Heart left ventricle (tissue), 16 donors: ENCODE measurements at places on chromosomes 11 and 22. TPM values are rescaled to one million over a fixed set of nuclear protein-coding genes. Genes with fewer than 3 reads are reported as not detected.

The SLCO2B1 gene
- polyA plus RNA-seq, result 9.8 TPM

DNA sequence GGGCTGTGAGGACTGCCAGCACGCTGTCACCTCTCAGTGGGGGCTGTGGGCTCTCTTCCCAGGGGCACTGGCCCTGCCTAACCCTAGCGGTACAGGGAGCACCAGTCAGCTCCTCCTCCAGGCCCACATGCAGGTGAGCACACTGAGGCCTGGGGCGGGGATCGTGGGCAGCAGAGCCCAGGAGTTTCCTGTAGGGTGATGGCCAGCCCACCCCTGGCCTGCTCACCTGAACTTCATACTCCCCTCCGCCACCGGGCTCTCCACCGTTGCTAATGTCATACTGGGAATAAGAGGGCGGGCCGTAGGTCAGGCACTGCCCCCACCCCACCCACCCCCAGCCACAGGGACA is 10.0 kb upstream of the TREH start:
- DNase-seq, result peak; percentile 24

DNA sequence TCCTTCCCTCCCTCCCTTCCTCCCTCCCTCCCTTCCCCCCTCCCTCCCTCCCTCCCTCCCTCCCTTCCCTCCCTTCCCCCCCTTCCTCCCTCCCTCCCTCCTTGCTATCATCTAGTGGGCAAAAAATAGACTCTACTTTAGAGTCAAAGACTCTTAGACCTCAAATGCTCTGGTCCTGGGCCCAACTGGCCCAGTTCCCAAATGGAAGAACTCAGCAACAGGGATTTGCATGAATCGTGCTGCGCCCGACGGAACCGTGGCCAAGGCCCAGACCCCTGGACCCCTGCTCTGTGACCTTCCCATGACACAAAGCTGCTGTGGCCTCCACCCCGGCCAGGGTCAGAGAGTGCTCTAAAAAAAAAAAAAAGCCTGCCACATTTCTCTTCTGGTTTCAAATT is 97.4 kb downstream of the WNT7B start:
- peak; percentile 43 for DNase-seq

DNA sequence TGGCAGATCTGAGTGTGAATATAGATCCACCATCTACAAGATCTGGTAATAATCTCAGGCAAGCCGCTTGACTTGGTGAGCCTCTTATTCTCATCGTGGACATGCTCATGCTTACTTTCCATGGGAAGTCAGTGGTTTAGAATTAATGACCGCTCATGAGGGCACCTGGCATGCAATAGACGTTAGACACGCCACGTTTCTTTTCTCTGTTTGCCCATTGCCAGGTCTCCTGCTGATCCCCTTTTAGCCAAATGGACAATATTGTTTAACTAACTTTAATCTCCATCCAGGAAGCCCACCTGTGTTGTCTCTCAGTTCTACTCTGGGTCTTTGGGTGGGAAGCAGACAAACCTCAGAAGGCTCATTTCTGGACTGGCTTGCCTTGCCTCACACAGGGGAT is 439.1 kb downstream of the ETS1 start:
- DNase-seq, result no peak

The SEC14L6 gene
- not detected for polyA plus RNA-seq

The MRGPRX4 gene
- not detected for polyA plus RNA-seq

DNA sequence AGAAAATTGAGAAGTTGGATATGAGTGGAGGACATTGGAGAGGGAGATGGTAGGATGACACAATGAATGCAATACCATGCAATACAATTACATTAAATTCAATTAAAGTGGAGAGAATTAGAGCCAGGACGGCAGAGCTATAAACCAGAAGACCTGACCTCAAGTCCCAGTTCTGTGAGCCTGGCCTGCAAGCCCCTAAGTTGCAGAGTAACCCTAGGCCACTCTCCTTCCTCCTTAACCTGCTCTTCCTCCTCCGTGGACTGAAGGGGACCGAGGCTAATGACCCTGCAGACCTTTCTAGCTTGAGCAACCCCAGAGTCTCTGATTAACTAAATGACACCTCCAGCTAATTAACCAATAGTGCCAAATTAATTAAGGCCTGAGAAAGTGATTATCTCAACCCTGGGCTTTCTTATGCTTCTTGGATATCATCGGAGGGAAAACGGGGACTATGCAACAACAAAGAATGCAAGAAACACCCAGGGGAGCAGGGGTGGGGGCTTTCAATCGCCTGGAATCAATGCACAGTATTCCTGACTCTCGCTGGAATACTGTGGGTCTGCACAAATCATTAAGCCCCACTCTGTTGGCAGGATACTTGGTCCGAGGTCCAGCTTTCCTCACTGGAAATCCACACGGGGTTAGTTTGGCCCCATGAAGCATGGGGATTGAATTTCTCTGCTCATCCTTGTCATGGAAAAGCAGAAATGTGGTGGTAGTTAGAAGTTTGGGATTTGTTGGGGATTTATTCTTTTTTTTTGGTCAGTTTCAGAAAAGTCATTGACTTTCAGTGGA is 548.3 kb downstream of the MN1 start:
- no peak for DNase-seq

DNA sequence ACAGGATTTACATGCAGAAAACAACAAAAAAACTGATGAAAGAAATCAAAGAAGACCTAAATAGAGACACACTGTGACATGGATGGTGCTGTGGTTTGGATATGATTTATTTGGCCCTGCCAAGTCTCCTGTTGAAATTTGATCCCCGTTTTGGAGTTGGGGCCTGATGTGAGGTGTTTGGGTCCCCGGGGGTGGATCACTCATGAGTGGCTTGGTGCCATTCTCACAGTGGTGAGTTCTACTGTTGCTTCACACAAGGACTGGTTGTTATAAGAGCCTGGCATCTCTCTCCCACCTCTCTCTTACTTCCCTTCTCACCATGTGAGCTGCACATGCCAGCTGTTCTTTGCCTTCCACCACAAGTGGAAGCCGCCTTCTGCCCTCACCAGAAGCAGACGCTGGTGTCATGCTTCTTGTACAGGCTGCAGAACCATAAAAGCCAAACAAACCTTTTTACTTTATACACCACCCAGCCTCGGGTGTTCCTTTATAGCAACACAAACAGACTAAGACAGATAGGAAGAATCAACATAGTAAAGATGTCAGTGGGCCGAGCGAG is 7.8 kb upstream of the RTL6 start:
- DNase-seq, result no peak

The TRIM48 gene
- polyA plus RNA-seq, result not detected

DNA sequence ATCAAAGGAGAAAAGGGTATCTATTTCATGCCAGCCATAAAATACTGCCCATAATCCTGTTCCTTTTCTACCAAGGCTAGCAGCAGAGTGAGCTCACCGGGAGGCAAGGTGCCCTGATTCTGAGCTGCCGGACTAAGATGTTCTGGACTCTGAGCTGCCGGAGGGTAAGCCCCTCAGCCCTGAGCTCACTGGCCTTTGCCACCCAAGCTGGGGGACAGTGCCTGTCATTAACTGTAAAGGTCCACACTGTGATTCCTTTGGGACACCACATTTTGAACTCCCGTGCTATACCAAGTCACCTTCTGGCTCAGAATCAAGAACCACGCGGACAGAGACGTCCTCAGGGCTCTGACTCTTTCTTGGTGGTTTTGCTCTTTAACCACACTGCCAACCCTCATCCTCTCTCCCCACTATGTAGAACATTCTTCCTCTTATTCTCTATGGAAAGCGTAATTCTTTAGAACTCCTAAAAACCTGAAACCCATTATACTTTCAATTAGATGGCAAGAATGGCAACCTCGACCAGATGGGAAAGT is 88.4 kb upstream of the BID start:
- no peak for DNase-seq

DNA sequence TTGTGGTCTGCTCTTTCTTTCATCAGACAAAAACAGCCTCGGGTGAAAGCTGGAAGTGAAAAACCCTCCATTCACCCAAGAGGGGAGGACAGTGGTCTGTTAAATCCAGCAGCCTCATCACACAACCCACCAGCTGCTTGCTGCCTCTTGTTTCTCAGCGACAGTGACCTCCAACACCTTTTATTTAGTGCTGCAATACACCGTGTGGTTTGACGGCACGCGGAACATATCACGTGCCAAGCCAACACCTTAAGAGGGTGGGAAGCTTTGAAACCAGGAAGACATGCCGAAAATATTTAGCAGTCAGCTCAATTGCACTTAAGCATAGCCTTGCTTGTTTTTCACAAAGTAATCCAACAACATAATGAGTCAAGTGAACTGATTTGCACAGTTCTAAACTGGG is 39.8 kb upstream of the POGLUT3 start:
- DNase-seq, result no peak

DNA sequence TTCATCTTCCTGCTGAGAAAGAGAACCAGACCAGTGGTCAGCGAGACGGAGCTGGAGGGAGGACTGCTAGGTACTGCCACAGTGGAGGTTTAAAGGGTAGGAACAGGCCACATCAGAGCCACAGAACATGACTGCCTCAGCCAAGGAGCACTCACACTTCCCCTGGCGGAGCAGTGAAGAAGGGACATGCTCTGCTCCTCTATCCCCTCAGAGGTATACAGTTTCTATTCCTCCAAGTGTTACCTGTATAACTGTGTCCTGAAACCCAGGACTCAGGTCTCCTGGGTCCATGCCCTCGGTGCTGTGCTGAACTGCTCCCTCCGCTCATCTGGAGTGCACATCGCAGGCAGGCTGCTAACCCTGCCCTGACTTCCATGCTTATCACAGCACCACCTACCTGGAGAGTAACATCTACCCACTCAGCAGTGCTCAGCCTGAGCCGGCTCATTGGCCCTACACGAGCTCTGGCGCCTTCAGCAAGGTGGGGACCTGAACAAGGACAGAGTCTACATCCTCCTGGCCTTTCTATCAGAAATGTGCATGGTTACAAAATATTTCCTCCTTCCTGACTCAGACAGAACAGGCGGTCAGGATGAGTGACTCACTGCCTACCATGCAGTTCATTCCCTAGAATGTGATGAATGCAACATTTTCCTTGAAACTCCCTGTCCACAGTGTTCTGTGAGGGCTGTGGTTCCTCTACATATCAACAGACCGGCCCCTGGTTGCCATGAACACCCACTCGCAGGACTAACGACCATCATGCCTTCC is 52.9 kb downstream of the C11orf58 start:
- DNase-seq, result peak; percentile 68

The RASGRP2 gene
- polyA plus RNA-seq, result 16.2 TPM

DNA sequence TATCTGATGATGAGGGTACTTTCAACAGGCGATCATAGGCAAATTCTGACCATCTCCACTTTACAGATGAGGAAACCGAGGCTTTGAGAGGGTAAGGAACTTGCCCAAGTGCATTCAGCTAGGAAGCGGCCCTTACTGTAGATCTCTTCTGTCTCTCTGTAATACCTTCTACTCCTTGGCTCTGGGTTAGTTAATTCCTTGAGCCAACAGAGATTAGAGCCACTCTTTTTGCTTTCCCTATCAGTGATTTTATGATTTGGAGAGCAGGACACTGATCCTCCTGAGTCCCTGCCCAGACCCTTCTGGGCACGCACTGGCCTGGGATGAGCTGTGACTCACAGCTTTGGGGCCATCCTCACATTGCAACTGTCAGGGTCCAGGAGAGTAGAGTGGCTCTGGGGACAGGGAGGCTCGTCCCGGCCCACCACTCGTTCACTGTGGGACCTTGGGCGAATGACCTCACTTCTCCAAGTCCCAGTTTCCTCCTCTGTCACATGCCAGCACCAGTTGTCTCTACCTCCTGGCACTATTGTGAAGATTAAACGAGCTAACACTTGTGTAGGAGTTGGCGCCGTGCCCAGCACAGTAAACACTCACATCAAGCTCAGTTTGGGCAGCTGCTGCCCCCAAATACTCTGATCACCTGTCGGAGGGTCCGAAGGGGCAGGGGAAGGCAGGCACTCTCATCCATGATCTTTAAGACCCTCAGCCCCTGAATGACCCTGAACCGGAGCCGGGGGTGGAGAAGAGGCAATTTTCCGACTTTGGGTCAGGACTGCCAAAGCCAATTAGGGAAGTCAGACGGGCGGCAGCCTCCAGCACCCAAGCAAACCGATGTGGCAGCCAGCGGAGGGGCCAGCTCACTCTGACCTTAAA is 235.0 kb downstream of the MIAT start:
- DNase-seq, result no peak

DNA sequence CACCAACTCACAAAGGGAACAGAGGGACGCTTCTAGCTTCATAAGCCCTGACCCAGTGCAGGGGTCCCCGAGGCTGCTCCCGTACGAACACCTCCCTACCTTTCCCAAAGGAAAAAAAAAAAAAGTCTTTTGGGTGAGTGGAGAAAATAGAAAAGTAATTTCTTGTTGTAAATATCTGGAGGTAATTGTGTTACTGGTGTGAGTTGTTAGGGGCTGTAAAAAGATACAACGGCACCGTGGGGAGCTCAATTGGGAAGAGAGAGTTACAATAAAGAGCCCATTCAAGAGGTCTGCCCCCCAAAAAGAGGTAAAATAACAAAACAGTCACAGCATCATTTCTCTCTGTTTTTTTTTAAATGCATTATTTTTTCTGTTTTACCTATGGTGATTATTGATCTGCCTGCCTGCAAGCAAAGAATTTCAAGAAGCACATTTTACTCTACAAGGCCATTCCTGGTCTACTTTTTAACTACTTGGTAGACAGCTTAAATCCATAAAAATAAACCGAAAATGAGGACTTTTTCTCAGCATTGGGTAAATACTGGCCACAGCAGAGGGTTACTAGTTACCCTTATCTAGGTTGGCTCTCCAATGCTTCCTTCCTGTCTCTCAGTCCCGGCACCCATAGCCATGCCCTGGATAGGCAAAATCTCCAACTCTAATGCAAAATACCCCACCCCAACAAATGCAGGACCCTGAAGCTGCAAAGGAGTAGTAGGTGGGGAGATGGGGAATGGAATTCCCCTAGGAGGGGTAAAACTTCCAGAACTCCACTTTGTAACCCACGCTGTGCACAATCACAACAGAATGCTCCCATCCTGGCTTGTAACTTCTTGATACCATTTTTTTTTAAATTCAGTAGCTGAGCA is 3.1 kb downstream of the PAX6 start:
- DNase-seq, result no peak
